ENCODE measurements at places on chromosomes 7 and 10. TPM values are rescaled to one million over a fixed set of nuclear protein-coding genes. Genes with fewer than 3 reads are reported as not detected.
A peak's percentile ranks its signal among the peaks of the same experiment; 100 is the strongest.

Gene PHTF2
- 27.6 TPM for polyA plus RNA-seq

DNA sequence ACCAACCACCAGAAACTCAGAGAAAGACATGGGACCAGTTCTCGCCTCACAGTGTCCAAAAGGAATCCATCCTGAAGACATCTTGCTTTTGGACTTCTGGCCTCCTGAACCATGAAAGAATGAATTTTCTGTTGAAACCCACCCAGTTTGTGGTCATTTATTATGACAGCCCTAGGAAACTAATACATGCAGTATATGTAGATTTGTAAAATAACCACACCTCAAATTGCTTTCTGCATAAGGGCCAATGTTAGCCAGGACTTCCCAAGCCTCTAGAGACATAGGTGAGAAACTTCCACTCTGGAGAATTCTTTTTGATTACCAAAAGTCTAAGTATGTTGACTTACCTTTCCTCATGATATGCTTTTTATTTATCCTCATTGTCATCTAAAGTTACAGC lies 210.5 kb upstream of the SP4 start:
- no peak for DNase-seq

Gene NPC1L1
- 4.2 TPM for polyA plus RNA-seq

DNA sequence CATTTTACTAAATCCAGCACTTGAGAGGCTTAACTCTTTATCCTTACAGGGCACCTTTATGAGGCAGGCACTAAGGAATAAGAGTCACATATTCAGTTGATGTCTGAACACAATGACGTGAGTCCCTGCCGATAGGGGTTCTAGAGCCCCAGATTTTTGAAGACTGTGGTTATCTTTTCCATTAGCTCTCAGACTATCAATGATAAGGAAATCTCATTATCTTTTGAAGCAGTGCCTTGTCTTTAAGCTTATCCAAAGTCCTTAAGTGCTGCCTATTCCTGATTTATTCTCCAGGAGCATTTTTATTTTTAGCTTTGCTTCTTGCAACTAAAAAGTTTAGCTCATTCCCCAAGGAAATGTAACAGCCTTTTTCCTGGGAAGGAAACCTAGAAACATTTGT lies 444.1 kb upstream of the LRRN3 start:
- DNase-seq: no peak

Gene SPDYE1
- polyA plus RNA-seq: 1.8 TPM

DNA sequence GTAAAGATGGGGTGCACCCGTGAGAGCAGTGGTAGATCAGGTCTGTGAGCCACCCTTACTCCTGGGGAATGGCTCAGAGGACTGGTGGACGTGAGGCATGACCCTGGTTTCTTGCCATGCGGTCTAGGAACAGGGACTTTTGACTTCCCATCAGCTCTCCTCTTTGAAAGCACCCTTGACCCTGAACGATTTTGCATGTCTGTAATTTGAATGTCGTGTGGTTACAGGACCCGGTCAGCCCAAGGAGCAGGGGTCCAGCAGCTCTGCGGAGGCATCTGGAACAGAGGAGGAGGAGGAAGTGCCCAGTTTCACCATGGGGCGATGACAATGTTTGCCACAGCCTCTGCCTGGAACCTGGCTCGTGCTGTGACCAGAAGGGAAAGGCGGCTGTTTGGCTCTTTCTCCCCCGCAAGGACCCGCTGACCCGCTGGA lies 8.6 kb upstream of the ORAI2 start:
- DNase-seq: no peak

Gene ZNF804B
- 0.35 TPM for polyA plus RNA-seq

- DNase-seq: no peak
These were observed 141.1 kb upstream of the PCBD1 start for GRCh38 chr10:71029411-71029892.

Gene DHTKD1
- 39.6 TPM for polyA plus RNA-seq

Gene RADIL
- 2.2 TPM for polyA plus RNA-seq

DNA sequence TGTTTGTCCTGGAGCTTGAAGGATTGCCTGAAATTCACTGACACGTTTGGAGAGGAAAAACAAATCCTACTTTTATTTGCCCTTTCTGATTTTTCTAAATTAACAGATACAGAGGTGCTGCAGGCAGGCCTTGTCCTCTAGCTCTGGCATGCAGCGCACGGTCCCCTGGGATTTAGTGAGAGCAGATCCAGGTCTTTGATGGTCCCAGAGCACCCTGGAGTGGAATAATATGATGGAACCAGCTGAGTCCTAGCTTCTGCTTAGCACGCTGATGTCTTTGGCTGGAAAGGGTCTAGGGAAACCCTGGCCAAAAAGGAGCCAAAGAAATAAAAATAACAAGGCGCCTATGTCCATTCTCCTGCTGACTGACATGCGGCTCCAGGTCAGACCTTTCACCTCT lies 40.5 kb downstream of the C10orf120 start:
- DNase-seq: no peak

- DNase-seq: no peak
These were observed 104.5 kb downstream of the GALNT17 start for GRCh38 chr7:71236230-71237105.

Gene MYH16
- polyA plus RNA-seq: 0.39 TPM

- no peak for DNase-seq
These were observed 84.4 kb upstream of the SEM1 start for GRCh38 chr7:96794063-96794462.

Gene PCLO
- 11.0 TPM for polyA plus RNA-seq

Gene SLC26A5
- 0.09 TPM for polyA plus RNA-seq

Gene ZNF32
- polyA plus RNA-seq: 65.2 TPM

DNA sequence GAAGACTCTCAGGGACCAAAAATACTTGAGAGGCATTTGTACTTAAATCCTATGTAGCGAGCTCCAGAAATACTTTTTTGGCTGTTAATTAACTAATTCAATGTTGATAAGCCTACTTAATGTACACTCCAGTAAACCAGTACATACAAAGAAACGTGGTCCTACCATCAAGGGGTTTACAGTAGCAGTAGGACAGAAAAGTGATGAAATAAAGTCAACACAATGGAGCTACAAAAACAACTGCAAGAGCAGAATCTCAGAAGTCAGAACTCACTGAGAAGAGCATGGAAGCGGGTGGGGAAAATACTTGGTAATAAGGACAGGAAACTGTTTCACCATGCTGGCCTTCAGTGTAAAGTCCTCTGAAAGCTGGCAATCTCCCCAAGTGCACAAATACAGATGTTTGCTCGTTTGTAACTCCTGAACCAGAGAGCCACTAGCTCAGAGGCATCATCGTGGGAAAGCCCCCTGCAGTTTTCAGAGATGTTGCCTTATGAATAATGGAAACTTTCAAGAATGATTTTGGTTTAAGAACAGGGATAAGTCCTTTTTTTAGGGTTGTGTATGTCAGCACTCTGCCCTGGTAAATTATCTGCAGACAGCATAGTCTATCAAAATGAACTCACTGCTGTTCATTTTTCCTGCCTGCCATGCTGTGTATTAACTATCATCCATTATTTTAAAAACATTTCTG lies 233.2 kb downstream of the SORCS1 start:
- no peak for DNase-seq

DNA sequence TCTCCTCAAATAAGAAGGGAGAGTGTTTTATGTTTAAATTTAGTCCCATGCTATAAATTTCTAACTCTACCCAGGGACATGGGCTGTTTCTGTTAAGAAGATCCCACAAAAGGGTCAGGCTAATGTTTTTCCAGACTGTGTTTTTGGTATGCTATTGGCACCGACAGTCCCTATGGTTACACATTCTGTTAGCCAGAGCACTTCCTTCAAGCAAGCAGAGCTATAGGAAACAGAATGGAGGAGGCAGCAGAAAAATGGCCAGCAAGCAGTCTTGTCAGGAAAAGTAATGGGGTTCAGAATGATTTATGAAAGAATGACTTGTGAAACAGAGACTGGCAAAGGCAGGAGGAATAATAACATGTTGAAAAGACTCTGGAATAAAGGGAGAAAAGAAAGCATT lies 44.8 kb upstream of the PHYHIPL start:
- no peak for DNase-seq

Gene CYP2W1
- polyA plus RNA-seq: 3.3 TPM

Gene ZNF488
- polyA plus RNA-seq: 4.8 TPM

DNA sequence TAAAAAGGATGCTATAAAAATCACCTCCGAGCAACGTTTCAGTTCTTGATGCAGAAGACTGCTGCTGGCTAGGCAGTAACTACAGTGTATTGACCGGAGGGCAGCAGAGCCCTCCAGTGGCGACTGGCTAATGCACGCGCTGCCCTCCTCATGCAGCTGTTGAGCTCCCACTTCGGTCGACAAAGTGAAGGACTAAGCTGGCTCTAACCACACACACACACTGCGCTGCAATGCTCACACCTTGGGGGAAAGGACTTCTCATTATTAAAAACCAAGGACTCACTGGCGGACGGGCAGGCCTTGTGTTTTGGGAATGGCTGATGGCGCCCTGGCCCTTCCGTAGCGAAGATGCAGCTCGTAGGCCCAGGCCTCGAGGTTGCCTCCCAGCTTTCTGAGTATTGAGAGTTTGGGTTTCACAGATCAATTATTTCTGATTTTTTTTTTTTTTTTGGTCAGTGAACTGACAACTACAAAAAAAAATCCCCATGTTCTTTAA lies 120.9 kb upstream of the DIP2C start:
- no peak for DNase-seq

GRCh38 chr10:96417441-96417840 lies 58.6 kb upstream of the OPALIN start:
- no peak for DNase-seq

Gene FAM25G
- not detected for polyA plus RNA-seq

GRCh38 chr7:18289788-18290187 lies 205.8 kb upstream of the HDAC9 start:
- DNase-seq: no peak

DNA sequence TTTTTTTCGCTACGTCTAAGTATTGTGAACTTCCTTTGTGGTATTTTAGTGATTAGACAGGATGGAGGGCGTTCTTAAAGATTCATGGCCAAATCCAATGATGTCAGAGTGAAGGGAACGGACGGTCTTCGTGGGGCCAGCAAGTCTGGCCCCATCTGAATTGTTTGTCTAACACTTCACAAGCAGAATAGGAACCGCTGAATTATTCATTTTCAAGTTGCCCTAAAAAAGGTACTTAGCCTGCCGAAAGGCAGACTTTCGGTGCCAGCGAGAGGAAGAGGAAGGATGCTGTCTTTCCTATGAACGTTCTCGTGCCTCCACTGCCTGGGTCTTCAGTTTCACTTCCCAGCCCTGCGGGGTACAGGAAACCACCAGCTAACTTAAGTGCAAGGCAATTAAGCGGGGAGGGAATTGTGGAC lies 145.7 kb upstream of the SH2B2 start:
- no peak for DNase-seq

- no peak for DNase-seq
These were observed 40.0 kb upstream of the INSIG1 start for GRCh38 chr7:155257482-155258225.

- peak; percentile 88 for DNase-seq
These were observed at the start of gene CRTAC1 for GRCh38 chr10:98030093-98030821. Gene CRTAC1 (minus strand): TSS chr10:98030621. CDS start chr10:98030472, 149 bp downstream.

DNA sequence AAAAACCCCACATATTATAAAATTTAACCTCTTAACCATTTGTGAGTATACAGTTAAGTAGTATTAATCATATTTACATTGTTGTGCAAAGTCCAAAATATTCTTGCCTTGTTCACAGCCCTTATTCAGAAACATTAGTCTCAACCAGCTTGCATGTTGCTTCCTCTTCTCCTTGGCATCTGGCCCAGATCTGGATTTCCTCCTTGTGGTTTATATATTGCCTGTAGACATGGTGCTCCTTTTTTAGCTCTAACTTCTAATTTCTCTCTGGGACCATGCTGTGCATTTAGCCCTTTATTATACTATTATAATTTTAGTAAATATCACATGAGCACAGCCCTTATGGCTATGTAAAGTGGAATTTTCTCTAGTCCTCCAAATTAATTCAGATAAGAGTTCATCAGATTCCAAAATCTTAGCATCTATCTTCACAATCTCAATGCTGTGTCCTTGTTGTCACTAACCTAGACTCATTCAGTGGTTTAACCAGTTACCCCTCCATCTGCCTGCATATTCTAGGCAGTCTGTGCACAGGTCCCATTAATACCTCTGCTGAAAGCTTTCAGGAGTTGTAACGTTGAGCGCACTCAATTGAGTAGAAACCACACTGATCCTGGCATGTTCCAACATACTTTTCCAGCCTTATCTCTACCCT lies 7.9 kb downstream of the CPED1 start:
- peak; percentile 80 for DNase-seq

- peak; percentile 34 for DNase-seq
These were observed 669 bp downstream of the PI4K2A start for GRCh38 chr10:97640868-97641811.

GRCh38 chr7:47422611-47423010 lies 159.3 kb downstream of the TNS3 start:
- no peak for DNase-seq

GRCh38 chr10:69835875-69836730 lies 34.4 kb downstream of the COL13A1 start:
- peak; percentile 79 for DNase-seq

GRCh38 chr10:44242091-44242490 lies 142.8 kb downstream of the CXCL12 start:
- DNase-seq: no peak

- no peak for DNase-seq
These were observed 41.4 kb downstream of the NRP1 start for GRCh38 chr10:33293076-33293475.

Gene SFTPA1
- not detected for polyA plus RNA-seq

GRCh38 chr10:91700273-91700672 lies 67.4 kb upstream of the PPP1R3C start:
- DNase-seq: no peak

Gene OIT3
- 4.9 TPM for polyA plus RNA-seq

DNA sequence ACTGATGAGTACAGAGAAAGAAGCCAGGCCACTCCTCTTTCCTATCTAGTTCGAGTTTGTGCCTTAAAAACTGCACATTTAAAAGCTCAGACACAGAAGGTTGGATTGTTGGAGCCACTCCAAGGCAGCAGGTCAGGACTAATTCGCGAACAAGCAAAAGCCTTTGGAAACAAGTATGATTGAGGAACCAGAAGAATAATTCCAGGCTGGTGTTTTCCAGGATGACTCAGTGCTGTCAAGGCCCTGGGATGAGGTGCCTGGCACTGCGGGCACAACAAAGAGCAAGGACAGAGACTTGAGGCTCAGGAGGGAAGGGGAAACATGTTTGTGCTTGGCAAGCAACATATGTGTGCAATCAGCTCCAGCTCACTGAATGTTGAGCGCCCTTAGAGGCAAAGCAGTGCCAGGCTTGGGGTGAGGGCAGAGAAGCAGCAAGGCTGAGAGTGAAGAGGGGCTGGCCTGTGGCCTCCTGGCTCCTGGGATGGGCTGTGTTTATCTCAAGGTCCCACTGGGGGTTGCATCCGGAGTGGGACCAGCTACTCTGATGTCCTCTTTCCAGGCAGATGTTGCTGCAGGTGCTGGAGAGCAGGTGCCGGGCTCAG lies 44.1 kb downstream of the VSTM4 start:
- DNase-seq: no peak

Data from renal pelvis (tissue), 12 donors.